ENCODE measurements at places on chromosomes 3 and 15.

- no peak for DNase-seq
- H3K4me3 ChIP-seq = no peak overlapping the region
- no peak overlapping the region for H3K27ac ChIP-seq
- H3K36me3 ChIP-seq = no peaks in the 10 kb centered on the region
- no peaks in the 10 kb centered on the region for H3K4me1 ChIP-seq
- H3K27me3 ChIP-seq = no peaks in the 10 kb centered on the region
These were observed 71.1 kb downstream of the MGLL start for GRCh38 chr3:127751163-127751621.

GRCh38 chr3:21185816-21186314 lies 565.1 kb downstream of the ZNF385D start:
- H3K27me3 ChIP-seq = no peaks in the 10 kb centered on the region
- no peak overlapping the region for H3K4me3 ChIP-seq
- no peaks in the 10 kb centered on the region for H3K36me3 ChIP-seq
- no peak for DNase-seq
- no peaks in the 10 kb centered on the region for H3K4me1 ChIP-seq

- no peak overlapping the region for H3K4me3 ChIP-seq
- no peak overlapping the region for H3K27ac ChIP-seq
- no peaks in the 10 kb centered on the region for H3K36me3 ChIP-seq
- H3K4me1 ChIP-seq = no peaks in the 10 kb centered on the region
- H3K27me3 ChIP-seq = no peaks in the 10 kb centered on the region
These were observed 36.0 kb downstream of the TSPAN3 start for GRCh38 chr15:77034695-77035489.

GRCh38 chr15:85782064-85782463 lies 12.7 kb downstream of the KLHL25 start:
- DNase-seq = no peak
- no peaks in the 10 kb centered on the region for H3K27me3 ChIP-seq
- H3K4me3 ChIP-seq = no peak overlapping the region
- H3K4me1 ChIP-seq = peaks cover 4% of the 10 kb centered on the region

- no peak overlapping the region for H3K4me3 ChIP-seq
- no peak for DNase-seq
- H3K4me1 ChIP-seq = peaks cover 23% of the 10 kb centered on the region
- H3K36me3 ChIP-seq = no peaks in the 10 kb centered on the region
- no peak overlapping the region for H3K27ac ChIP-seq
These were observed 10.1 kb downstream of the USP3 start for GRCh38 chr15:63514531-63514943.

DNA sequence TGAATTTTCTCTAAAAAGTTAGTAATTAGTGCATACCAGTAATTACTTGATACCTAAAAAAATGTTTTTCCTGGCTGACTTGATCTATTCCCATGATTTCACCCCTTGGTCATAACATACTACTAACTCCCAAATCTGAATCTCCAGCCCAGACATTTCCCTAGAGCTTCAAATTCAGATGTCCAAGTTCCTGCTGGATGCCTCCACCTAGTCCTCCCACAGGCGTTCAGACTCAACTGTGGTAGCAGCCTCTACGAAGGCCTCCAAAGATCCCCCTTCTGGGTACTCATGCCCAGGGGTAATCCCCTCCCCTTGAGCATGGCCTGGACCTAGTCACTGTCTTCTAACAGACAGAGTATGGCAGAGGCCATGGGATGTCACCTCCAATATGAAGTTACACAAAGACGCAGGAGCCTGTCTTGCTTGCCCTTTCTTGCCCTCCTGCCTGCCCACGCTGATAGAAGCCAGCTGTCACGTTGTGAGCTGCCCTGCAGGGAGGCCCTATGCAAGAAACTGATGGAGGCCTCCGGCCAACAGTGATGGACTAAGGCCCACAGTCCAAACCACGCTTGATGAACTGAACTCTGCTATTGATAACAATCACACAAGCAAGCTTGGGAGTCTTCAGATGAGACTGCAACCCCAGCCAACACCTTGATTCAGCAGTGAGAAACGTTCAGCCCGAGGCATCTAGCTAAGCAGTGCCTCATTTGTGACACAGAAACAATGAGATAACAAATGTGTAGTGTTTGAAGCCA lies 8.6 kb upstream of the FBN1 start:
- no peak overlapping the region for H3K4me3 ChIP-seq
- H3K27me3 ChIP-seq = no peaks in the 10 kb centered on the region
- no peaks in the 10 kb centered on the region for H3K4me1 ChIP-seq
- no peak for DNase-seq

DNA sequence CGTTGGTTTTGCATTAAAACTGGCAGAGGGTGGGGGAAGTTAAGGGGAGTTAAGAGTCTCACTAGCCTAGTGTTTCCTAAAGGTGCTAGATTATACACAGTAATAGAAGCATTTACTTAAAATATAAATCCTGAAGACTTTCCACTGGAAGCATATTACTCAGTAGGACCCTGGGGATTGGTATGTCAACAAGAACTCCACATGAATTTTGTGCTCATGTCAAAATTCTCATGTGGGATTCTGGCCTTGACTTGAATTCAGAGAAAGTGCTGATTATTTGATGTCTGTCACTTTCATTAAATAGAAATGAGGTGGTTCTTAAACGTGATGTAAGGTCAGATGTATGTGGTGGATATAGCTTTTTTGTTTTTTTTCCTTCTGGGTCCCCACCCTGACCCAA lies 997.2 kb downstream of the TUSC7 start:
- no peaks in the 10 kb centered on the region for H3K27me3 ChIP-seq
- no peak for DNase-seq
- no peaks in the 10 kb centered on the region for H3K4me1 ChIP-seq
- H3K4me3 ChIP-seq = no peak overlapping the region
- H3K36me3 ChIP-seq = no peaks in the 10 kb centered on the region

DNA sequence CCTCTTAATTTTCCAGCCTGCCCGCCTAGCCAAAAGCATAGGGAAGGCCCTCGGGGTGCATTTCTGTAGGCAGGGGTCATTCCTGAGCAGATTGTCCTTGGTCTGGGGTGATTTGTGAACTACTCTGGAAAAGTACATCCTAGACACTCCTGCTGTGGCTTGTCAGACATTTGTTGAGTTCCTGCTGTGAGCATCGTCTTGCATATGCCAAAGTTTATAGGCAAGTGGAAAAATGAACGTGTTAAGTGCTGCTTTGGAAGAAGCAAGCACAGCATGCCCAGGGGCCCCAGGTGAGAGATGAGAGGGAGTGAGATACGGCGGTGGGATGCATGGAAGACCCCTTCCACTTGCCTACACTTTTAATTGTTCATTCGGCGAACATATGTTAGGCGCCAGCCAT lies 237.7 kb upstream of the ST8SIA2 start:
- H3K4me1 ChIP-seq = no peaks in the 10 kb centered on the region
- no peak overlapping the region for H3K4me3 ChIP-seq
- no peak overlapping the region for H3K27ac ChIP-seq

GRCh38 chr3:86766331-86766730 lies 224.6 kb downstream of the VGLL3 start:
- DNase-seq = no peak
- H3K36me3 ChIP-seq = no peaks in the 10 kb centered on the region
- H3K4me1 ChIP-seq = no peaks in the 10 kb centered on the region
- no peak overlapping the region for H3K27ac ChIP-seq
- H3K27me3 ChIP-seq = no peaks in the 10 kb centered on the region

DNA sequence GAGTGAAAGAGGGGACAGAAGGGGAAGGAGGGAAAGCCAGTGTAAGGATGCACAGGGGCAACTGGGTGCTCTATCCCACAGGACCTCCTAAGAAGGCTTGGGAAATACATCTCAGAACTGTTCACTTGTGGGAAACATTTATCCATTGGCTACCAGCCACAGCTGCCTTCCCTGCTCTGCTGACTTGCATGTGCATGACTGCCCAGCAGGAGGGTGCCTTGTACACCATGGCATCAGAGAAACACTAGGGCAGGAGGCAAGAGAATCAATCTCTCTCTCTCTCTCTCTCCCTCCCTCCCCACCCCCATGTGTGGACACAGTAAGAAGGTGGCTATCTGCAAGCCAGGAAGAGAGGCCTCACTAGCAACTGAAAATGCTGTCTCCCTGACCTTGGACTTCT lies 62.9 kb upstream of the ZBTB38 start:
- DNase-seq = no peak
- H3K36me3 ChIP-seq = no peaks in the 10 kb centered on the region
- H3K4me3 ChIP-seq = no peak overlapping the region
- H3K27me3 ChIP-seq = no peaks in the 10 kb centered on the region

GRCh38 chr3:54188176-54188791 lies 65.9 kb downstream of the CACNA2D3 start:
- H3K36me3 ChIP-seq = no peaks in the 10 kb centered on the region
- no peak overlapping the region for H3K27ac ChIP-seq
- H3K4me3 ChIP-seq = no peak overlapping the region

DNA sequence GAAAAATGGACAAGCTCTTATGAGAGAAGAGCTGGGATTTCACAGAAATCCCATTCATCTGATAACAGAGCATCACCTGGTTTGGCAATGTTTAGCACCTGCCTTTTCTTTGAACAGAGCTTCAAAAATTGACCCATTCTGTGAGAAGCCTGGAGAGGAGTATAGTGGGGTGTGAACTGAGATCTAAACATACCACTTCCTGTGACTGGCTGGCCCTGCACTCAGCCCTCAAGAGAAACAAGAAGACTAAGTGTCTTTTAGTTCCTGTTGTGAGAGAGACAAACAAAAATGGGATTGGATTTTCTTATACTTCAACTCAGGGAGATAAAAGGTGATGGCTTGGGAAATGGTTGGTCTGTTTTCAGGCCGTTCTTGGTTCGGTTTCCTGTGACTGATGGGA lies 1060.2 kb downstream of the ROBO1 start:
- no peaks in the 10 kb centered on the region for H3K36me3 ChIP-seq
- no peak overlapping the region for H3K4me3 ChIP-seq
- no peak overlapping the region for H3K27ac ChIP-seq
- no peak for DNase-seq
- no peaks in the 10 kb centered on the region for H3K27me3 ChIP-seq

DNA sequence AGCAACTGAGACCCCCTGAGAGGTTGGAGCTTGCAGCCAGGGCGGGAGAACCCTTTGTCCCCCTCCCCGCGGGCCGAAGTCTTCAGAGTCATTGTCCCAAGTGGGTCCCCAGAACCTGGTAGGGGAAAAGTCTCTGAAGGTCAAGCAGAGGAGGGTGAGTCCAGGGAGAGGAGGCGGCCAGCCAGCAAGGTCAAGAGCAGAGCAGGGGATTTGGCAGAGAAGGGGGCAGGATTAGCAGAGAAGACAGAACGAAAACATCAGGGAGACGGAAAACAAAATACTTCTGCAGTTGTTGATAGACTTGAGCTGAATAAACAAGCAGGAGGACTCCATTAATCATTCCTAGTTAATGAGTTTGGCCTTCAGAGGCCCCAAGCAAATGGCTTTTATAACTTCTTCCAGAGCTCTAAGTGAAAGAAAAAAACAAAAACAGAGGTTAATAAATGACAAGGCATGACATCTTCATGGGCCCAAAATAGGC lies 66.7 kb downstream of the GRIP2 start:
- no peaks in the 10 kb centered on the region for H3K27me3 ChIP-seq
- peaks cover 3% of the 10 kb centered on the region for H3K36me3 ChIP-seq
- H3K4me3 ChIP-seq = no peak overlapping the region
- H3K4me1 ChIP-seq = no peaks in the 10 kb centered on the region
- DNase-seq = no peak
- H3K27ac ChIP-seq = no peak overlapping the region

- no peaks in the 10 kb centered on the region for H3K4me1 ChIP-seq
- no peak overlapping the region for H3K4me3 ChIP-seq
- H3K27me3 ChIP-seq = no peaks in the 10 kb centered on the region
- no peaks in the 10 kb centered on the region for H3K36me3 ChIP-seq
- DNase-seq = no peak
- no peak overlapping the region for H3K27ac ChIP-seq
These were observed 205.9 kb downstream of the GABRG3 start for GRCh38 chr15:27176785-27177406.

GRCh38 chr3:186277268-186277909 lies 84.6 kb downstream of the DGKG start:
- no peaks in the 10 kb centered on the region for H3K4me1 ChIP-seq
- no peaks in the 10 kb centered on the region for H3K27me3 ChIP-seq
- DNase-seq = peak; percentile 30
- no peak overlapping the region for H3K4me3 ChIP-seq
- H3K36me3 ChIP-seq = no peaks in the 10 kb centered on the region

DNA sequence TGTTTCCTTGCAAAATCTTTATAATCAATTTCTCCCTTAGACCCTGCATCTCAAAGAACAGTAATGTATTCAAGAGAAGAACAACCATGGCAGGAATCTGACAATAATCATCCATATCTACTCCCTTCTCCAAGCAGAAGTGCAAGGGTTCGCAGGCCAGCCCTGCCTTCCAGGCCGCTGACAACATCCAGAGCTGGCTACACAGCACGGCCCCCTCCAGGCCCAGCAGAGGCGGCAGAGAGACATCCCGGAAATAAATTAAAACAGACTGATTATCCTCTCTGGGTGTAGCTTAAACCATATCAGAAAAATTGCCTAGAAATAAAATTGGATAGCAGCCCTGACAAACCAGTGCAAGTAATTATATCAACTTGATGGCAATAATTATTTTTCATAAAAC lies 223.3 kb downstream of the FAM43A start:
- no peak overlapping the region for H3K27ac ChIP-seq
- no peaks in the 10 kb centered on the region for H3K4me1 ChIP-seq
- no peak overlapping the region for H3K4me3 ChIP-seq
- DNase-seq = no peak

GRCh38 chr3:184619369-184619768 lies 57.8 kb downstream of the EPHB3 start:
- no peaks in the 10 kb centered on the region for H3K36me3 ChIP-seq
- H3K4me1 ChIP-seq = no peaks in the 10 kb centered on the region
- H3K27me3 ChIP-seq = no peaks in the 10 kb centered on the region
- DNase-seq = no peak
- no peak overlapping the region for H3K4me3 ChIP-seq

DNA sequence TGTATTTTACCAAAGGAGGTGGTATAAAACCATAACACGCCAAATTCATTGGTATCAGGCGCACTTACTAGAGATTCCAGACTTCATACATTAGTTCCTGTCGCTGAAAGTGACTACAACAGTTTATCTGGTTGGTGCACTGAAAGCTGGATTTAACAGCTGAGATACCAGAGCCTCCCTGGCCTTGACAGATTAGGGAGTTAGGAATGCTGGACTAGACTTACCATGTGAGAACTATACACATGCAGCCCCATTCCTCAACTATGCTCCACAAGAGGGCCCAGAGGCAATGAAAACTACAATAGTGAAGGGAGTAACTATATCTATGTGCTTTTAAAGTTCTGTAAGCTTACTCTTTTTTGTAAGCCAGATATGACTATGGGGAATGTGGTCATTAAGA lies 174.4 kb downstream of the STAG1 start:
- no peak for DNase-seq
- H3K27me3 ChIP-seq = no peaks in the 10 kb centered on the region
- H3K36me3 ChIP-seq = no peaks in the 10 kb centered on the region
- no peak overlapping the region for H3K4me3 ChIP-seq
- no peaks in the 10 kb centered on the region for H3K4me1 ChIP-seq
